ENCODE measurements at places on chromosomes 1 and 21.
A peak's percentile ranks its signal among the peaks of the same experiment; 100 is the strongest.

GRCh38 chr1:169019419-169020058 is 87.0 kb upstream of the ATP1B1 start:
- DNase-seq: no peak

DNA sequence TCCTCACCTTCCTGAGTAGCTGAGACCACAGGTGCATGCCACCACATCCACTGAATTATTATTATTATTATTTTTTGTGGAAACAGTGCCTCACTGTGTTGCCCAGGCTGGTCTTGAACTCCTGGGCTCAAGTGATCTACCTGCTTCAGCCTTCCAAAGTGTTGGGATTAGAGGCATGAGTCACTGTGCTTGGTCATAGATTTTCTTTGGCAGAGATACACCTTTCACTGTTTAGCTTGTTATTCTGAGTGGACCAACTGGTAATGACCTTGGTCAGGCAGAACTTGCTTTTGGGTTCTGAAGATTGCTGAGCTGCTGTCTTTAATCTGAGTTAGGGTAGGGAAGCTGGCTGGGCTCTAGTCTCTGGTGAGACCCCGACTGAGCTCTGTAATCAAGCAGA is 66.8 kb downstream of the DNAH14 start:
- no peak for DNase-seq

- no peak for DNase-seq
These were observed 18.5 kb downstream of the WASF2 start for GRCh38 chr1:27471477-27471876.

DNA sequence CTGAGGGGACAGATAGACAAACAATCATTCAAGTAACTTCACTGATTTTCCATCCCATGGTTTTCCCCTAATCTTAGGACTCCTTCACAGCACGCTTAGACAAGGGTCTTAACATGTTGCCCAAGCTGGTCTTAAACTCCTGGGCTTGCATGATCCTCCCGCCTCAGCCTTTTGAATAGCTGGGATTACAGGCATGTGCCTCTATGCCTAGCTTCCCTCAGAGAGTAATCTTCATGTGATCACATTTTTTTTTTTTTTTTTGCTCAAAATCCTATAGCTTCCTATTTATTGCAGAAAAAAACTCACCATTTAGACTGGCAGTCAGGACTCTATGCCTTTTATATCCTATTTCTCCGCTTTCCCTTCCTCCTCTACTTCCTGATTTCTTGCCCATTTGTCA is 90.4 kb upstream of the DPH5 start:
- no peak for DNase-seq

GRCh38 chr1:8027748-8028570 is 1.9 kb upstream of the ERRFI1 start:
- no peak for DNase-seq

DNA sequence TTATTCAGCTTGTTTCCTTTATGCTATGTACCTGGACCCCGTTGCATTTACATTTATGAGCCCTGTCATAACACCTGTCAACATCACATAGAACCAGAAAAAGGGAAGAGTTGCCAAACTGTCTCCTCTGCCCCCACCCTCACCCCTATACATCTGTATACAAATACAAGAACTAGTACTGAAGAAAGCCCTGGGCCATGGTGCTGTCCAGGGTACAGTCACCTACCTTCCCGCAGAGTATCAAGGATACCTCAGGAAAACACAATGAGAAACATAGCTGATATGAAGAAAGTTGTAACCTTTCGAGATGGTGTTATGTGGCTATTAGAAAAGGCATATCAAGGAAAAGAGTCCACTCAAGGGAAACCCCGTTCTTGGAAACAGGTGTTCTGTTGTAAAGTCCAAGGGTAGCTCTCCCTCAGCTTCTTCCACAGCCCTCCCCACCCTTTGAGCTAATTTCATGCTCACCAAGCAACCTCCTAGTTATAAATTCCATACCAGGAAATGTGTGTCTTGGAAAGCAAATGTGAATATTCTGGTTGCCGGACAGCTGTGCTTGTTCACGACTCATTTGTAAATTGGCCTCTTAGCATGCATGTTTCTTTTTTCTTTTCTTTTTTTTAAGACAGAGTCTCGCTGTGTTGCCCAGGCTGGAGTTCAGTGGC is 16.7 kb upstream of the AVPR1B start:
- no peak for DNase-seq

- no peak for DNase-seq
These were observed 113.4 kb upstream of the HOOK1 start for GRCh38 chr1:59701376-59701775.

DNA sequence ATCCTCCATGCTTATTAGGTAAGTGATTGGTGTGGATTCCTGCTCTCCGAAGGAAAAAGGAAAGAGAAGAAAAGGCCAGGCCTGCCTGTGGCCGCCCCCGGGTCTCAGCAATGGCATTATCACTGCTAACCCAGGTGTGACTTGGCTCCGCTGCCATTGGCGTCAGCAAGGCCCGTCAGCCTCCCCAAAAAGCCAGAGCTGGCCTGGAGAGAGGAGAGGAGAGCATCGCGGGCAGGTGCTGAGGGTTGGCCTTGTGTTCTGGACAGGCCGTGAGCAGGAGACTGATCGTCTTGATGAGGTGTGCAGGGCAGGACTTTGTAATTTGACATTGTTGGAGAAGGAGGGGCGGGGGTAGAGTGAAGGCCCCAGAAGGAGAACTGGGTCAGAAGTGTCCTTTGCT is 186.4 kb downstream of the CAMTA1 start:
- no peak for DNase-seq

GRCh38 chr1:34907487-34908090 is 21.9 kb downstream of the DLGAP3 start:
- DNase-seq: no peak

GRCh38 chr1:193113258-193113991 is 8.2 kb upstream of the GLRX2 start:
- DNase-seq: no peak

- DNase-seq: no peak
These were observed 6.9 kb downstream of the TRAPPC10 start for GRCh38 chr21:44018813-44019567.

DNA sequence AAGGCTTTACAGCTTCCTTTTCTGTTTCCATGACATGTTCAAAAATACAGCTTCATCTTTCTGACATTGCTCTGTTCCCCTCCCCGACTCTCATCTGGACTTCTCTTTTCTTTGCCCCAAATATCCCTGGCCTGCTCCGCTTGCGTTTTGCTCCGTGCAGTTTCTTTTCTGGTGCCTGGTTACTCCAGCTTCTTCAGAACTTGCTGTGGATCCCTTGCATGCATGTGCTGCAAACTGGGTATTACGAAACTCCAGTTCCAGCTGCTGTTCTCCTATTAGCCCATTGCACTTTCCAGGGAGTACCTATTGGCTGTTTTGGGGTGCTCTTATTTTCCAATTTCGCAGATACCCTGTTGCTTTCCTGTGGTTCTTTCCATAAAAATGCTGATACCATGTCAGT is 9.9 kb upstream of the NDC1 start:
- no peak for DNase-seq

- no peak for DNase-seq
These were observed 77.4 kb downstream of the NDUFS5 start for GRCh38 chr1:39103328-39104157.

GRCh38 chr1:204507317-204508105 is 8.7 kb upstream of the MDM4 start:
- peak; percentile 55 for DNase-seq

DNA sequence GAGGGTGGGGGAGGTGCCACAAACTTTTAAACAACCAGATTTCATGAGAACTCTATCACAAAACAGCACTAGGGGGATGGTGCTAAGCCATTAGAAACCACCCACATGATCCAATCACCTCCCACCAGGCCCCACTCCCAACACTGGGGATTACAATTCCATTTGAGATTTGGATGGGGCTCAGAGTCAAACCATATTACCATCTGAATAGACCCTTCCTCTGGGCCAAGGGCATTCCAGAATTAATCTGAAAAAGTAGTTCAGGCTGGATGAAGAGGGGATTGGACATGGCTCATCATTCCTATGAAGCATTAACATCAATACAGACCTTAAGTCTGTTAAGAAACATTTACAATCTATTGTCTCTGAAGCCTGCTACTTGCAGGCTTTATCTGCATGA is 149.9 kb upstream of the DNAH14 start:
- no peak for DNase-seq

DNA sequence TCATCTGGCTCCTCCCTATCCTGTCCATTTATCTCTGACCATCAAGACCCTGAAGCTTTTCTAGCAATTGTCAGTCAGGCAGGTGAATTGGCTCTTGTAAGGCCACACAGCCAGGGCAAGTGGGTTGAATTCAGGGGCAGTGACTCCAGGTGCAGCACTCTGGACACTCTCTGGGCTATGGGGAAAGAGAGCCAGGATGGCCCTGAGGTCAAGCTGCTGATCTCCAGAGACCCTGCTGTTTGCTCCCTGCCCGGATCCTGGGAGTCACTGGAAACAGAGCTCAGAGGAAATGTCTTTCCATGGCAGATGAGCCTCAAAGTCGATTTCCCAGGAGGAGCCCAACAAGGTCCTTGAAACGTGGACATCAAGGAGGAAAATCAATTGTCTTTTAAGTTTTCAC is 184.4 kb downstream of the C1orf94 start:
- no peak for DNase-seq

Measured in CD4-positive, alpha-beta T cell treated with Interleukin-10 for 1 hour (primary cell).